ENCODE measurements at places on chromosomes 2 and 18. TPM values are rescaled to one million over a fixed set of nuclear protein-coding genes. Genes with fewer than 3 reads are reported as not detected.

DNA sequence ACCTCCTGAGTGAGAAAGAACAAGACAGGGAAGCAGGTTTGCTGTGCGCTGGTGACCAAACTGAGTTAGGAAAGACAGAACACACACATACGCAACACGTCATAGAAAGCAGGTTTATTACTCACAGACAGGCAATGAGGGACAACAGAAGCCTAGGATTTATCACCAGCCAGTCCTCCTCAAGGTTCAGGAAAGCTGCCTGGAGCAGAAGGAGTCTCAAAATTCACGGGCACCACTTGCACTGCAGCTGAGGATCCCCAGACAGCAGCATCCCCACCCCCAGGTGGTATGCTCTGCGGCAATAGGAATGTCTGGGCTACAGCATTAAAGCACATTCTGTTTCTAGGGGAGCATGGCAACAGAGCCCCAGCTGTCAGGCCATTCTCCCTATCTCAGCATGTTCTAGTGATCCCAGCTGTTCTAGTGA, 284.4 kb upstream of the RGPD4 start:
- no peaks in the 10 kb centered on the region for H3K27me3 ChIP-seq
- DNase-seq = no peak
- H3K4me3 ChIP-seq = no peak overlapping the region
- H3K4me1 ChIP-seq = no peaks in the 10 kb centered on the region

GRCh38 chr2:18750672-18751554, 161.5 kb upstream of the NT5C1B start:
- H3K27ac ChIP-seq = no peak overlapping the region
- no peak overlapping the region for H3K4me3 ChIP-seq

The ANO7 gene
- total RNA-seq = 1.1 TPM

- H3K36me3 ChIP-seq = peaks cover 7% of the 10 kb centered on the region
- H3K27me3 ChIP-seq = no peaks in the 10 kb centered on the region
- H3K4me1 ChIP-seq = peaks cover 33% of the 10 kb centered on the region
- H3K27ac ChIP-seq = no peak overlapping the region
Measured at GRCh38 chr2:25286025-25286400, 55.7 kb downstream of the DNMT3A start.

DNA sequence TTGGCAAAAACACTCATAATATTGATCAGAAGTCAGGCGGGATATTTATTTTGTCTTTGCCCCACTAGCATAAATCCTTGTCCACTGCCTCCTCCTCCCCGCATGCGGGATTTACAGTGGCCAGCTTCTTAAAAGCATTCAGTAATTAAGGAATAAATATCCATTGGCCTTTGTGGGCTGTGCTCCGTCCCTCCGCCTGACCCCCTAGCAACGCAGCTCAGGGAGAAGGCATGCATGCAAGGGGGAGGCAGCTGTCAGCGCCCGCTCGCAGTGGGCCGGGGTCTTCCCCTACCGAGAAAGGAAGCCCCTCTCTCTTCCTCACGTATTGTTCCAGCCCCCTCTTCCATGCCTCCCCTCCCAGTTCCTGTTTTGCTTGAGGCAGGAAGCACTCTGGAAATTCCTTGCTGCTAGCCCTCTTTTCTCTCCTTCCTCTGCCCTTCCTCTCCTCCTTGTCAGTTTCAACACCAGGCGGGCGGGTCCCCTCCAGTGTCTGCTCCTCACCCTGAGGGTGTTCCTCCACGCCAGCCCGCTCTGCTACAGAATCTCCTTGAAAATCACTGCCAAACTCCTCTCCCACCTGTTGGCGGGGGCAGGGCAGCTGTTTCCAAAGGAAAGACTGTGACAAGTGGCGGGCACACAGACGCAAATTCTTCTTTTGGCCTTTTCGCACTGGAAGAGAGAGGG, 60.1 kb downstream of the GBX2 start:
- no peak overlapping the region for H3K27ac ChIP-seq
- H3K36me3 ChIP-seq = no peaks in the 10 kb centered on the region
- no peaks in the 10 kb centered on the region for H3K27me3 ChIP-seq
- H3K4me3 ChIP-seq = no peak overlapping the region
- H3K4me1 ChIP-seq = no peaks in the 10 kb centered on the region

GRCh38 chr2:85812094-85812735, 58.4 kb downstream of the ATOH8 start:
- H3K27me3 ChIP-seq = no peaks in the 10 kb centered on the region
- H3K27ac ChIP-seq = no peak overlapping the region
- no peaks in the 10 kb centered on the region for H3K36me3 ChIP-seq
- DNase-seq = no peak
- H3K4me3 ChIP-seq = no peak overlapping the region

The OR6B3 gene
- not detected for total RNA-seq

GRCh38 chr2:46328291-46328690, 31.1 kb downstream of the EPAS1 start:
- H3K4me3 ChIP-seq = no peak overlapping the region
- H3K4me1 ChIP-seq = peaks cover 59% of the 10 kb centered on the region
- DNase-seq = no peak
- no peak overlapping the region for H3K27ac ChIP-seq
- H3K27me3 ChIP-seq = no peaks in the 10 kb centered on the region

GRCh38 chr2:3692375-3692774, 11.0 kb upstream of the DCDC2C start:
- H3K36me3 ChIP-seq = no peaks in the 10 kb centered on the region
- DNase-seq = no peak
- H3K4me1 ChIP-seq = no peaks in the 10 kb centered on the region
- H3K27me3 ChIP-seq = no peaks in the 10 kb centered on the region
- H3K4me3 ChIP-seq = no peak overlapping the region
- no peak overlapping the region for H3K27ac ChIP-seq
